ENCODE measurements at places on chromosomes 4 and X. TPM values are rescaled to one million over a fixed set of nuclear protein-coding genes. Genes with fewer than 3 reads are reported as not detected.

Gene GAGE10
- not detected for total RNA-seq

Gene GRID2
- not detected for total RNA-seq

Gene NWD2
- not detected for total RNA-seq

Gene MAGEA2B
- total RNA-seq = not detected

Gene ART3
- total RNA-seq = not detected

Gene TASL
- total RNA-seq = 1.7 TPM

Gene CHRNA9
- total RNA-seq = not detected

DNA sequence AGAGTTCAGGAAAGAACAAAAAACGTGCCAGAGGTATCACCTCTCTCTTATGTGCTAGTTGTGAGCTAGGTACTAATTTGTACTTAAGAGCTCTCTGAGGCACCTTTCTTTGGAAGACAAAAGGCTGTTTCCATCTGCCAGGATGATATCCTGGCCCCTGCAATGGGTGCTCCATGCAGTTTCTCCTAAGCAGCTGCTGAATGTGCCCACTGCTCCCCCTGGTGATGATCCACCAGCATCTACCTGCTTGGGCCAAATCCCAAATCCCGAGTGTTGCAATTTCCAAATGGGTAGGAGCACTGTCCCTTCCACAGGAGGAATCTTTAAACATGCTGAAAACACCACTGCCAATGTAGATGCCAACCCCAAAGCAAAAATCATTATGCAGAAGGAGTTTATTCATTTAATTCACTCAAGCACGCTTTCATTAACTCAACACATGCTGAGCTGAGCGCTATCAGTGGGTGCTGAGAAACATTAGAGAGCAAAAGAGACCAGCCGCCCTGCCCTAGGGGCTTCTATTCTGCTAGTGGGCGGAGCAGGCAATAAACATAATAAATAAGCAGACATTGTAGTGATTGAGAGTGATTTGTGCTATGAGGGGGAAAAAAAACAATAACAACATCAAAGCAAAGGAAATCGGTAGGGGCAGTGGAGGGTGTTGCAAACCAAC, 69.6 kb upstream of the C4orf50 start:
- H3K36me3 ChIP-seq = no peaks in the 10 kb centered on the region
- H3K4me3 ChIP-seq = no peak overlapping the region
- H3K4me1 ChIP-seq = no peaks in the 10 kb centered on the region
- H3K27ac ChIP-seq = no peak overlapping the region
- DNase-seq = no peak

GRCh38 chrX:135431886-135432285, 10.1 kb downstream of the SMIM10L2A start:
- no peak overlapping the region for H3K4me3 ChIP-seq
- peaks cover 9% of the 10 kb centered on the region for H3K4me1 ChIP-seq
- H3K36me3 ChIP-seq = no peaks in the 10 kb centered on the region
- no peak for DNase-seq
- peaks cover 4% of the 10 kb centered on the region for H3K27me3 ChIP-seq

GRCh38 chr4:179486570-179487335, 2044.5 kb upstream of the AGA start:
- H3K27me3 ChIP-seq = no peaks in the 10 kb centered on the region
- no peaks in the 10 kb centered on the region for H3K4me1 ChIP-seq
- DNase-seq = no peak
- no peaks in the 10 kb centered on the region for H3K36me3 ChIP-seq
- no peak overlapping the region for H3K27ac ChIP-seq

DNA sequence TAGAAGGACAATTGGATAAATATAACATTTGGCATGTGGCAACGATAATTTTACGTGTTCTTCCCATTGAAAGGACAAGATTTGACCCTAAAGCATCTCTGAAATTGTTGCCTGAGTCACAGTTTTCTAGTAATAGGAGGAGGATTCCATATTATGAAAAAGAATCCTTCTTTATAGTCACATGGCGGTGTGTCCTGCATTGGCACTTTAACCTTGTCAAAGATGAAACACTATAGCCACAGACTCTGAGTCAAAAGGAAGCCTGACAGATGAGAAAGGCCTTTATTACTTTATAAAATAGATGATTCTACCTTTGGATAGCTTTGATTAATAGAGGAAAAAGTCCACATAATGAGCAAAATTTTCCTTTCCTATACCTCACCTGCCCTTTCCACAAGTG, 11.5 kb downstream of the LNX1 start:
- H3K4me3 ChIP-seq = no peak overlapping the region
- H3K27ac ChIP-seq = no peak overlapping the region
- DNase-seq = no peak
- H3K4me1 ChIP-seq = no peaks in the 10 kb centered on the region

DNA sequence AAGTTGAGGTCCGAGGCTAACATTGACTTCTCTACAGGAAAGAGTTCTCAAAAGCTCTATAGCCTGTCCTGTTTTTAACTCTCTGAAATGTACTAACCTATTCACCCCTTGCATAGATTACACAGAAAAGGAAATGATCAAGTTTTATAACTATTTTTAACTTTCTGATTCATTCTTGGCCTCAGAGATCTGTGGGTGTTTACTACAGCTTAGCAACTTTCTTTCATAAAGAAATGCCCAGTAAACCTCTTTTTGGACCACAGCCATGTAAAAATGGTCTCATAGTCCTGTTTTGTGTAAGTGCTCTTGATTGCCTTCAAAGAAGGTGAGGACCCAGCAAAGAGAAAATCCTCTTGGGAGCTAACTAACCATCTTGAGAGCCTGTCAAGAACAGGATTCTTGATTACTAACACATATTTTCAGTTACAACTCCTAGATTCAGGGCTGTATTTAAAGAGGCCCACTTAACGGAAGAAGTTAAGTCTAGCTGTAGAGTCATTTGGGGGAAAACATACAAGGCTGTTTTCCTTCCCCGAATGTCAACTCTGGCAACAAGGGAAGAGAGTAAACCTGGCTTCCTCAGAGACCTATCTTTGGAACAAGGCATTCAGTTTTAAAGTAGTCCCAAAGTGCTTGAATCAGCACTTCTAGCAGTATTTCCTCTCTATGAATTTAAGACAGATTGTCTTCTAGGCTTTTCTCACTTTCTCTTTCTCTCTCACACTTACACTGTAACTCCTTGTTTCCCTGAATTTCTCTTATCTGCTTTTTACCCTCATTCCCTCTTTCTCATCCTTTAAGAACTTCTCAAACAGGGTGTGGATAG, 78.2 kb downstream of the IL21 start:
- no peaks in the 10 kb centered on the region for H3K27me3 ChIP-seq
- H3K27ac ChIP-seq = peak overlapping the region; percentile 95
- H3K4me3 ChIP-seq = peak overlapping the region; percentile 53
- H3K36me3 ChIP-seq = peaks cover 5% of the 10 kb centered on the region
- H3K4me1 ChIP-seq = peaks cover 94% of the 10 kb centered on the region

DNA sequence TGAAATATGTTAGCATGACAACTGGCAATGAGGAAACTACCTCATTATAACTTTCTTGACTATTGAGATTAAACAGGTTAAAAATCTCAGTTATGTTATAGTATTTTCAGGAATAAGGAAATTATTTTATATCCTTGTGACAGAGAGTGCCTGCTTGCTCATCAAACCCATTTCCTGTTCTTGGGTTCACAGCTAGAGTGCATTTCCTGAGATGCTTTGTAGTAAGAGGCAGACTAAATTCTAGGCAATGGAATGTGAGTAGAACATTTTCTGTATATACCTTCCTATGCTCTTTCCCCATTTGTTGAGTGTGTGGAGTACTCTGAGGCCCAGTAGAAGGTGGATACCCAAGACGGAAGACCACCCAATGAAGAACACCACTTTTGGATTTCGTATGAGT, 96.9 kb upstream of the CASK start:
- H3K4me1 ChIP-seq = peaks cover 15% of the 10 kb centered on the region
- no peaks in the 10 kb centered on the region for H3K27me3 ChIP-seq
- H3K36me3 ChIP-seq = no peaks in the 10 kb centered on the region
- H3K4me3 ChIP-seq = no peak overlapping the region

GRCh38 chr4:133096972-133097371, 52.1 kb upstream of the PCDH10 start:
- no peak overlapping the region for H3K27ac ChIP-seq
- no peaks in the 10 kb centered on the region for H3K36me3 ChIP-seq
- H3K27me3 ChIP-seq = no peaks in the 10 kb centered on the region
- H3K4me3 ChIP-seq = no peak overlapping the region
- no peak for DNase-seq

DNA sequence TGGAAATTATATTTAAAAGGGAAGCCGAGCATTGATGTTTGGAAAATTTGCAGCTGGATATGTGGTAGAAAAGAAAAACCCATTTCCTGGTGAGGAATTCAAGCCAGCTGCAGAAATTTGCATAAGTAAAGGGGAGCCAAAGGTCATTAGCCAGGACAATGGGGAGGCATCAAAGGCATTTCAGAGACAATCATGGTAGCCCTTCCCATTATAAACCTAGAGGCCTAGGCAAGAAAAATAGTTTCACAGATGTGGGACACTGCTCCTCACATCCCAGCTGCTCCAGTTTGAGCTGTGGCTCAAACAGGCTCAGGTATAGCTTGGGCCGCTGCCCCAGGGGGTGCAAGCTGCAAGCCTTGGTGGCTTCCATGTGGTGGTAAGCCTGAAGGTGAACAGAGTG, 35.8 kb downstream of the NAP1L3 start:
- H3K4me1 ChIP-seq = no peaks in the 10 kb centered on the region
- no peaks in the 10 kb centered on the region for H3K36me3 ChIP-seq
- no peak overlapping the region for H3K4me3 ChIP-seq
- no peak for DNase-seq
- no peak overlapping the region for H3K27ac ChIP-seq
- peaks cover 3% of the 10 kb centered on the region for H3K27me3 ChIP-seq

DNA sequence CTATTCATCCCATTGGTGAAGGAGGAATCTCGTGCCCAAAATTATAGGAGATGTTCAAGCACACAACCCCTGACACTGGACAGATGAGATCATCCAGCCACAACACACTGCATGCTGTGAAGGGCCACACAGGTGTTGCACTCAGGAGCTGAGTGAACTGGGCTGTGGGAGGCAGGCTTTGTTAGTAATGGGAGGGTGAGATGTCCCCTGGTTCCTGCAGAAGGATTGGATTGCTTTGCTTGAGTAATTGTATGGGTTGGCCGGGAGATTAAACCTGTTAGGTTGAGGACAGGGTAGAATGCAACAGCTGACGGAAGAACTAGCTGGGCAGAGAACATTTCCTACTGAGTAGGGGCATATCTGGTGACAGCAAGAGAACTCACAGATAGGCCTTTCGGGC, 152.2 kb downstream of the TACR3 start:
- H3K27ac ChIP-seq = no peak overlapping the region
- H3K4me3 ChIP-seq = no peak overlapping the region
- no peaks in the 10 kb centered on the region for H3K27me3 ChIP-seq
- no peak for DNase-seq
- H3K36me3 ChIP-seq = no peaks in the 10 kb centered on the region

DNA sequence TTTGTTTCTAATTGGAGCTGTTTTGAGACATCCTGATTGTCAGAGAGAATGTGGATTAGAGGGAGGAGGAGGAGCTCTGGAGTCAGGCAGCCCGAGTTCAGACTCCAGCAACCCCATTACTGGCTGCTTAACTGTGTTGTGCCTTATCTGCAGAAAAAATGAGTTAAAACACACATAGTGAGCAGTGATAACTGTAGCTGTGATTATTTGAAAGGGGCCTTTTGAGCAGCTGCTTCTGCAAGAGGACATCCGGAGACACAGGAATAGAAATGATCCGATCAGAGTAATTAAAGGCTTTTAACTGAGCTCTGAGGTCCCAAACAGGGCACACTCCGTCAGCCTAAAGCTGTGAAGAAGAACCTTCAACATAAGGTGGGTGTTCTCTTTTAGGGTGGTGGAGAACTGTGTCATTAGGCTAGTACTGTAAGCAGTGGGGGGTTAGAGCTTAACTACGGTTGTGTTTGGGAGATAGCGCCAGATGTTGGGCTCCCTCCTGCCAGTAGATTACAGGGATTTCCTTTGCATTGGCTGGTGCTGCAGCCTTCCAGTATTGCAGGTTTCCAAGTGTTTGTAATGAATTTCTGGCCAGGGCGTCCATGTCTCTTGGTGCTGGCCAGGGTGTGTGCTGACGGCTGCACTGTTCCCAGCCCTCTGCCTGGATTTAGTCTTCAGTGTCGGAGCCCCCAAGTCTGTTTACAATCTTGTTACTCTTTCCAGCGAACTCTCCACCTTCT, 24.3 kb downstream of the ADD1 start:
- H3K27me3 ChIP-seq = no peaks in the 10 kb centered on the region
- H3K27ac ChIP-seq = no peak overlapping the region
- H3K36me3 ChIP-seq = peaks cover 6% of the 10 kb centered on the region
- peaks cover 65% of the 10 kb centered on the region for H3K4me1 ChIP-seq

GRCh38 chrX:41596596-41596995, 92.2 kb upstream of the GPR34 start:
- no peaks in the 10 kb centered on the region for H3K36me3 ChIP-seq
- no peak overlapping the region for H3K27ac ChIP-seq
- no peak overlapping the region for H3K4me3 ChIP-seq
- peaks cover 8% of the 10 kb centered on the region for H3K4me1 ChIP-seq
- H3K27me3 ChIP-seq = no peaks in the 10 kb centered on the region

DNA sequence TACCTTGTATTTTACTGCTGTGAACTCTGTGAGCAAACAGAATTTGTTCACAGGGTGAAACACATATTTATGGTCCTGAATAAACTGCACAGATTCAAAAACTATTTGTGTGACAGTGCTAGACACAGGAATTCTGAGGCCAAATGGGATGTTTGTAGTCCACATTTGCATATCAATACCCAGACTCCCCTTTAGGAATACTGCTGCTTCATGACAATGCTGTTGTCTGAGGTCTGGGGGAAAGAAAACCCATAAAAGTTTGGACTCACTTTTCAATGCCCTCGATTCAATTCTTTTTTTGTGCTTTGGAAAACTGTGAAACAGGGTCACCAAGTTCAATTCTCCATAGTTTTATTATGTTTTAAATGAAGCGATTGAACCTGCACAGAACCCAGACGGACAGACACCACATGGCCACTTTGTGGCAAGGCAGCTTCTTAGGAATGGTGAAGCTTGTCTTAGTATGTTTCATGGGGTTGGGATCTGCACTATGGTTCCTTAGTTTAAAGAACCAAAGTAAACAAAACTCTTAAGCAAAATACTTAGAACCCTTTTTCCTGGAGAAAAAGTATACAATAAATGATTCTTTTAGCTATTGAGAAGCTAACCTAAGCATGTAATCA, 92.3 kb upstream of the MAD2L1 start:
- H3K4me1 ChIP-seq = no peaks in the 10 kb centered on the region
- no peaks in the 10 kb centered on the region for H3K36me3 ChIP-seq
- H3K27ac ChIP-seq = no peak overlapping the region
- H3K27me3 ChIP-seq = no peaks in the 10 kb centered on the region
- no peak for DNase-seq
